ENCODE measurements at places on chromosomes 6 and 20.

DNA sequence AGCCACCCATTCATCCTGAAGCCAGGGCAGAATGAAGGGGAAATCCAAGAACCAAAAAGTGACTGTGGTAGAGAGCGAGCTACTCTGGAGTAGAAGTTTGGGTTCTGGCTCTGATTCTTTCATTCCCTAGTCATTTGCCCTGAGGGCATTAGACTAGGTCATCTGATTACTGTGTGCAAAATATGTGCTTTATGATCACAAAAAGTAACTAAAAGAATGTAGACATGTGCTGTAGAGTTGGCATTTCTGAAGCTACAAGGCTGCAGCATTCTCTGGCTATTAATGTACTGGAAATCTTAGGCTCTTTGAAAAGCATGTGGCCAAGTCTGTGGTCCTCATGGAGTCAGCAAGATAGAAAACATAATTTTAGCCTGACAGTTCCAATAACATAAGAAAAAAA, 94.2 kb downstream of the TBC1D7 start:
- no peak for DNase-seq

DNA sequence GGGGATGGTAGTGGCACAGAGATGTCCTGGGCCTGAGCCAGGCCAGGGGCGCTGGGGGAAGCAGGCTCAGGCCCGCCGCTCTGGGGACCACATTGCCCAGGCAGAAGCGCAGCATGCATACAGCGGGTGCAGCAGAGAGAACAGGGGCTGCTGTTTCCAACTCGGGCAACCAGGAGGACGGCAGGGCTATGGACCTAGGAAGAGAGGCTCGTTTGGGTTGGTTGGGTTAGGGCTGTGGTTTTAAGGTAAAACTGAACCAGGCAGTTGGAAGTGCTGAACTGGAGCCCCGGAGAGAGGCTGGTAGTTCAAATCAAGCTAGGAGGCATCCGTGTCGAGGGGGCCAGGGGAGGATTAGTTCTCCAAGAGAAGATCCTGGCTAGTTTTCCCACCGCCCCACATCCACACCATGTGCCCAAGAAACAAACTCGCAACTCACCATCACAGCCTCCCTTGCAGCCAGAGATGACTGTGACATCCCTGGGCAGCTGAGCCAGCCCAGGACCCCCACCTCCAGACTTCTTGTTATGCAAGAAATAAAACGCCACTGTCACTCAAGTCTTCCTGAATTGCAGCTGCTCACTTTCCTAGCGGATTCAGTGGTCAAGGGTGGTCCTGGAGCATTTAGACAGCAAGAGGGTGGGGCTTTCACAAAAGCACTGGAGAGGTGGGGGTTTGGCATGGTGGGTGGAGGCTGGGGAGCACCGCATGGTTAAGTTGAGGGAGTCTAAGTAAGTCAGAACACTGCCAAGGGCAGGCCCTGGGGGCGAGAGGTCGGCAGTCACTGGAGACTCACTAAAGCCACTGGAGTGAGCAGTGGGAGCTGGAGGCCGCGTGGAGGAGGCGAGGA, 161.2 kb downstream of the GRM4 start:
- DNase-seq, result no peak

- DNase-seq, result no peak
Observed at GRCh38 chr6:170405311-170405975, 98.9 kb downstream of the FAM120B start.

DNA sequence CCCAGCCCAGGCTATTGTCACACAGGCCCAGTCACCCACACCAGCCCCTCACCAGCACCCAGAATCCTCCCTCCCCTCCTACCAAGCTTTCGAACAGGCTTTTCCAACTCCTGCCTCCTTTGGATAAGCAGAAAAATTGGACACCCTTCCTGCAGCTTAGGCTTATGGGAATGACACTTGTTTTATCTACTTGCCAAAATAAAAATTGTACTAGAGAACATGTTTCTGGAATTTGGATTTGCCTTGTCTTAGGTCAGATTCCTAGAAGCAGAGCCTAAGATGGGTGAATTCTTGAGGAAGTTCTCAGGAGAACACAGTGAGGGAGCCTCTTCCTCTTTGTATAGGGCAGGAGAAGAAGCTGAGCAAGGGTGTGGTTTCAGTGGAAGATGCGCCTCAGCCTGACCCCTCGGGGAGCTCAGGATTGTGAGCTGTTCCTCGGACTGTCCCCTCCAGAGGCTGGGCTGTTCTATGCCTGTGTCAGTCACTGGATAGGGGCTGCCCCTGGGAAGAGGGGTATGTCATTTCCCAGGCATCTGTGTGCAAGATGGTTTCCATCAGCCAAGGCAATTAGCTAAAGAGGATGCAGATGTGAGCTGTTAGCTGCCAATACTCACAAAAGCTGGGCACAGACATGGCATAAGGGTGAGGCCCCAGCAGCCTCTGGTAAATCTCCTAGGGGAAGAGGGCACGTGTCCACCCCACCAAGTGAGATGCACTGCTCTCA, 33.9 kb downstream of the ITPR3 start:
- DNase-seq, result no peak
